ENCODE measurements at places on chromosomes 7 and 10. TPM values are rescaled to one million over a fixed set of nuclear protein-coding genes. Genes with fewer than 3 reads are reported as not detected.

IFIT1B gene
- total RNA-seq = 0.92 TPM

HTR5A gene
- not detected for total RNA-seq

GIMAP4 gene
- total RNA-seq = 42.2 TPM

MEST gene
- 951 TPM for total RNA-seq

HHEX gene
- total RNA-seq = 4.6 TPM

GJD4 gene
- 0.21 TPM for total RNA-seq

AKR1C4 gene
- total RNA-seq = not detected

GFRA1 gene
- total RNA-seq = 122 TPM

LEP gene
- not detected for total RNA-seq

FAM25G gene
- total RNA-seq = not detected

SPDYE1 gene
- total RNA-seq = not detected

OR2A7 gene
- total RNA-seq = 8.6 TPM

TMEM236 gene
- total RNA-seq = 0.10 TPM

WNT2 gene
- total RNA-seq = 2.7 TPM

CALY gene
- not detected for total RNA-seq

DCLRE1C gene
- 7.4 TPM for total RNA-seq
